ENCODE measurements at places on chromosomes 1 and 21.

DNA sequence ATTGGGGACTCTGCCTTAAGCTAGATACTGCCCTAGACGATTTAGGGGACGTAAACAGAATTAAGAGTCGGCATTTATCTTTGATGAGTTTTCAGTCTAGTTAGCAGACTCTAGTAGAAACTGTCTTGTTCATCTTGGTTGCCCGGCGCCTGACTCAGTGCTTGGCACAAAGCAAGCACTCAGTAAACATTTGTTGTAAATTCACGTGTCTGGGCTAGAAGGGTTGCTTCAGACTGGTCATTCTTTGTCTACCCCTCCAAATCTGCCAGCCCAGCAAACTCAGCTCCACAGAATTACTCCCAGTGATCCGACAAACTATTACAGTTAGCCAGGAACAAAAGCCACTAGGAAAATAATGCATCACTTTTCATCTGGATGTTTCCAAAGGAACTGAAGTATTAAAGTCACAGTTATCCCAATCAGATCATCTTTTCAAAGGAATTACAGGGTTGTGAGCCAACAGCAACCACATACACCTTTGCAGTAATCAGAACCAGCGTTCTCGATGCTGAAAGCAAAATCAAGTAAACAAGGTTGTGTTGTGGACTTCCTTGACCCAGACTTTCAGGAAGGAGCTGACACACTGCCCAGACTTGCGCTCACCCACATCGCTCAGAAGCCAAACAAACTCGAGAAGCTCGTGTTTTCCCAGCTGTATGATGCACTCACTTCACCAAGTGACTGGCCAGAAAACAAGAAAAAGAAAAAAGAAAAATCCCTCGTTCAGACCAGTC, 66.5 kb upstream of the GADD45A start:
- DNase-seq = no peak

DNA sequence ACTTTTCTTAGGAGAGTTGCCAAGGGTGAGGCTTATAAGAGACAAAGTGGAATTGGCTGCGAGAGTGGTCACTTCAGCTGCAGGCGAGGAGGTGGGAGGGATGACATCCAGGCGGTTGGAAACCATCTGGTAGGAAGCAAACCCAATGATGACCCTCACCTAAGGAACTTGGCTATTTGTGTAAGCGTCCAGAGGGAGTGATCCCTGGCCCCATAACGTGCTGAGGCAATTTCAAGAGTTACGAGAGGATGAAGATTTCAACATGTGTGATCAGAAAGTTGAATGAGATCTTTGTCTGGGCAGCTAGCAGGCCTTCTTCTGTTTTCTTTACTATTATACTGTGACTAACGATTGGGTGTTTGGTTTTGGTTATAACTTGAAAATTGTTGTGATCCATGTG, 102.7 kb upstream of the VANGL1 start:
- DNase-seq = no peak

DNA sequence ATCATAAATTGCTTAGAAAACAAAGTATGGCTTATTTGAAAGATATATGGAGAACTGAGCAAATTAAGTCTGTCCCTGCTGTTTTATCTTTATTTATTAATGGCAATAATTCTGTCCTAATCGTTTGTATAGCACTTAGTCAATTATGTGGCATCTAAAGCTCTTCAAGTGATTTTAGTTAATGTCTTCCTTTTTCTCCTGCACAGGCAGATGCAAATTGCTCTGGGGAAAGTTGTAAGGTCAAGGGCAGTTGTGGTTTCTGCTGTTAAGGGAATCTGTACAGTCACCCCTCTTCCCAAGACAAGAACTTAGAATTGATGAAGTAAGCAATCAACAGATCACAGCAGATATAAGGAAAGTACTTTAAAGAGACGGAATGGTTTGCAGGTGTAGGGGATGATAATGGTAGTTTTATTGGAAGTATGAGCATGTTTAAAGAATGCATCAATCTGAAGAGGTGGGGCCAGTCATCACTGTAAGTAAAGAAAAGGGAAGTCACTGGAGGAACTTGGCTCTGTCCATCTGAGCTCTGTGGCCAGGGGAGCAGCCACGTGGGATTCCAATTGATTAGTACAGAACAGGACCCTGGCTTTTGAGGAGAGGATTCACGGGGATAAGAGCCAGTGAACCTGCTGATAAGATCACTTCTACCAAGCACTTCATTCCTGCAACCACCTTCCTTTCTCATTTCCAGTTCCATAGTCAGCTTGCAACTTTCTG, 116.0 kb upstream of the KCNJ6 start:
- DNase-seq = no peak

DNA sequence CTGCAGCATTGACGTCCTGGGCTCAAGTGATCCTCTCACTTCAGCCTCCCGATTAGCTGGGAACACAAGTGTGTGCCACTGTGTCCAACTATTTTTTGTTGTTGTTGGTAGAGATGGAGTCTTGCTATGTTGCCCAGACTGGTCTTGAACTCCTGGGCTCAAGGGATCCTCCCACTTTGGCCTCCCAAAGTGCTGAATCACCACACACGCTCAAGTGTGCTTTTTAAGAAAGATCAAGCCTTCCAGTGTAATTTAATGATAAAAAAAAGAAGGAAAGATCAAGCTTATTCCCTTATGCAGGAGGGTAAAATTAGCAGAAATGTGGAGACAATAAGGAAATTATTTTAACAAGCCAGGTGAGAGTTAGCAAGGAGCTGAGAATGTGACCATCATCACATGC, 61.1 kb upstream of the SERBP1 start:
- DNase-seq = no peak

DNA sequence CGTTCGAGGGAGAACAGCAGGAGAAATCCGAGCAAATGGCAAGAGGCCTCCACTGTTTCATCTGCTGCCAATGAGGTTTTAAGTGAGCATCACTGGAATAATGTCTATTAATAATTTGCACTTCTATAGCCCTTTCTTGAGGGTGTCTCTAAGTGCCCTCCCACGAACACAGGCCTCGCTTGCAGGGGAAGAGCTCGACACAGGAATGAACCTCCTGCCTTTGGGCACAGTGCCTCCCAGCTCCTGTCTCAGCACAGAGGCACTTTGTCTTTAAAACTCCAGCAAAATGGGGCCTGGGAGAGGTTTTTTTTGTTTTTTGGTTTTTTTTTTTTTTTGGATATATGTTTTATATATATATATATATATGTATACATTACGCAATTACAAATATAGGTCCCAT, 56.6 kb downstream of the OLIG1 start:
- DNase-seq = no peak

- no peak for DNase-seq
Observed at GRCh38 chr1:165871311-165872067, 44.1 kb downstream of the UCK2 start.

DNA sequence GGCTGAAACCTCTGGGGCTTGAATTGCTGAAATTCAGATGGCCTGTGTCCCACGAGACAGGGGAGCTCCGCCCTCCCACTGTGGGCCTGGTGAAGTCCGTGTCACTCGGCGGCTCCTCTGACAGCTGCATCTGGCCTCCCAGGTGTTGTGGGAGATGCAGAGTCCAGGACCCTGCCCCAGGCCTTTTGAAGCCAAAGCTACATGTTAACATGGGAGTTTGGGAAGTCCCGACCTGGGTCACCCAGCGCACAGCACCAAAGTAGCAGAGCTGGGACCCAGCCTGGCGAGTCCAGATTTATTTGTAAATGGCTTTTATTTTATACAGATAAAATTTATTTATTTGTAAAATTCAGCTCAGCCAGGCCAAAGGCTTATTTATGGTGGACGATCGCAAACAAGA, 28.9 kb downstream of the SLC37A1 start:
- no peak for DNase-seq

DNA sequence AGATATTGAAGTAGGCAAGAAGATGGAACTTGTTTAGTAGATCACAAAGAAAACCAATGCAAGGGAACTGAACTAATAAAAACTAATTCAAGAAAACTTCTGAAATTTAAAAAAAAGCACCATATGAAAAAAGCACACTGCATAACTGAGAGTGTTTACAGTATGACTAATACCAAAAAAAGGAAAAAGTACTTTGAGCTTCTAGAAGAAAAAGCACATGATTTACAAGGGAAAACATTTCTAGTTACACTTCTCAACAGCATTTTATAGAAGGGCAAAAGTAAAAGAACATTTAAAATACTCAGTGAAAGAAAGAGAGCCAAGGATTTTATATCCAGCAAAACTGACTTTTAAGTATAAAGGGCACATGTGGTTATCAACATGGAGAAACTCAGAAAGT, 233.6 kb downstream of the RPS6KC1 start:
- no peak for DNase-seq

DNA sequence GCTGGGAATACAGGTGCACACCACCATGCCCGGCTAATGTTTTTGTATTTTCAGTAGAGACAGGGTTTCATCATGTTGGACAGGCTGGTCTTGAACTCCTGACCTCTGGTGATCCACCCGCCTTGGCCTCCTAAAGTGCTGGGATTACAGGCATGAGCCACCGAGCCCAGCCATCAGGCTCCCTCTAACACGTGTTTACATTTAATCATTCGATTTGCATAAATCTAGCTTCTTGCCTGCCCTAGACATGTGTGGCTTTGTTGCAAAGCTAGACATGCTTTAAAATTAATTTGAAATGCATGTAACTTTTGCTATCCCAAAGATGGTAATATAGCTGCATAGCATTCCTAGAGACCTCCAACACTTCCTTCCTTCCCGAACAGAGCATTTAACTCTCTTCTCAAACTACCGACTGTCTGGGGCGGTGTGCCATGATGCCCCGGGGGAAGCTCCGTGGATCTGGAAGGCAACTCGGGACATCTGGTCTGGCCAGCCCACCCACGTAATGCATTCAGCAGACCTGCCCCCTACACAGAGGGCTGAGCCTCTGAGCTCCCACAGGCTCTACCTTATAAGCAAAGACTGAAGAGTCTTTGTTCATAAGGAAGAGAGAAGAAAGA, 34.6 kb upstream of the NID1 start:
- DNase-seq = no peak

- no peak for DNase-seq
Observed at GRCh38 chr21:25528515-25528914, 78.8 kb downstream of the MRPL39 start.

DNA sequence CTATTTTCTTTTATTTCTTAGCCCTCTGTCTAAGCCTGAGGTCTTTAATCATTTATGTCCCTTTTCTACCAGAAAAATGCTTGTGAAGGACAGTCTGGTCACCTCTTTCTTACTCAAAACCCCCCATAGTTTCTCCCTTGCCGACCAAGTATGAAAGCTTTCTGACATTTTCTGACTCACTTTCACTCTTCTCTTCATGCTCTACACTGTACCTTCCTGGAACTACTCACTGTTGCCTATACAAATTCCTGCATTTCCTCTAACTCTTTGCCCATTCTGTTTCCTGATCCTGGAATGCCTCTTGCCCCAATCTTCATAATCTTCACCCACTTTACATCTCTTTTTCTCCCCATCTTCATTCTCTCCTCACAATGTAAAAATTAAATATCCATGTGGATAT, 380.0 kb downstream of the HHIPL2 start:
- no peak for DNase-seq

DNA sequence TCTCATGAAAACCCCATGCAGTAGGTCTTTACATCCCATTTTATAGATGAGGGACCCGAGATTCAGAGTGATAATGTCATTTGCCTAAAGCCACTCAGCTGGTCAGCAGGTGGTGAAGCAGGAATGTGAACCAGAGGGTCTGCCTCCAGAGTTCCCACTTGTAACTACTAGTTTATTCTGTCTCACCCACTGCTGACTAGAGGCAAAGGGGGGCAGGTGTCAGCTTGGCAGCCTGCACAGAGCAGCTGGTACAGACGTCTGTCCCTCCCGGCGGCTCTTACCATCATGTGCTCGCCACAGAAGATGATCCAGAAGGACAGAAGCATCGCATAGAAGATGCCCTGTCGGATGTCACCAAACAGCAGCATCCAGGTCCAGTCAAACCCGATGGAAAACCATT, 82.4 kb downstream of the WLS start:
- DNase-seq = no peak

DNA sequence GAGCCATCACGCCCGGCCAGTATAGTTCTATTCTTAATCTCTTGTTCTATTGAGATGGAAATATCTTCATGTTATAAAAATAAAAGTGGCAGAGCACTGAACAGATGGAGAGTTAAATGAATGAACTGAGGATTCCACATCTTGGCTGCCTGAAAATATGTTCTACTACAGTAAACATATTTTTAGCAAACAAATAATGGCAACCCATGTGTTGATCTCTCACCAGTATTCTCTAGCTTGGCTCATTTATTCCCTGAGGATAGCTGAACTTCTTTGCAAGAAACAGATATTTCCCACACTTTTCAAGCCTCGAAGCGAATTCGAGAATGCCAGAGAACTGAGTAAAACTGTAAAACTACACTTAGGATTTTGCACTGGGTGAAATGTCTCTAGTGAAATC, 58.9 kb downstream of the DIRAS3 start:
- DNase-seq = no peak

GRCh38 chr21:38300141-38300578, 43.4 kb downstream of the KCNJ15 start:
- no peak for DNase-seq

DNA sequence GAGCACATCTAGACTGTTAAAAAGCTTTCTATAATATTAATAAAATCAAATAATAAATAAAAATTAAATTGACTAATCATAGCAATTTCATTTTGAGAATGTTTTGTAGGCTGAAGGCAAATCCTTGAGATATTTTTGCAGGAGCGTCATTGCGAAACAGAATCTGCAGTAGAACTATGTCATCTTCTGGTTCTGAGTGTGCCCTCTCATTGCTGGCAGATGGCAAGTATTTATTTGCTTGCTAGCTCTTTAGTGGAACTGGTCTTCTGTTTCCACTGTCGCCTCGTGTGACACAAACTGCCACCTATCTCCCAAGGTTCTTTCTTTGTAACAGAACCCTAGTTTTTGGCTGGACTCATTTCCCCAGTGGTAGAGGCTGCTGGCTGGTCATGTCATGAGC, 19.0 kb upstream of the IRF2BP2 start:
- DNase-seq = no peak

GRCh38 chr1:118998171-118998570, 10.0 kb upstream of the TBX15 start:
- DNase-seq = no peak

GRCh38 chr1:232462213-232462612, 167.7 kb downstream of the SIPA1L2 start:
- no peak for DNase-seq

- no peak for DNase-seq
Observed at GRCh38 chr1:168613038-168613451, 36.6 kb downstream of the XCL1 start.

DNA sequence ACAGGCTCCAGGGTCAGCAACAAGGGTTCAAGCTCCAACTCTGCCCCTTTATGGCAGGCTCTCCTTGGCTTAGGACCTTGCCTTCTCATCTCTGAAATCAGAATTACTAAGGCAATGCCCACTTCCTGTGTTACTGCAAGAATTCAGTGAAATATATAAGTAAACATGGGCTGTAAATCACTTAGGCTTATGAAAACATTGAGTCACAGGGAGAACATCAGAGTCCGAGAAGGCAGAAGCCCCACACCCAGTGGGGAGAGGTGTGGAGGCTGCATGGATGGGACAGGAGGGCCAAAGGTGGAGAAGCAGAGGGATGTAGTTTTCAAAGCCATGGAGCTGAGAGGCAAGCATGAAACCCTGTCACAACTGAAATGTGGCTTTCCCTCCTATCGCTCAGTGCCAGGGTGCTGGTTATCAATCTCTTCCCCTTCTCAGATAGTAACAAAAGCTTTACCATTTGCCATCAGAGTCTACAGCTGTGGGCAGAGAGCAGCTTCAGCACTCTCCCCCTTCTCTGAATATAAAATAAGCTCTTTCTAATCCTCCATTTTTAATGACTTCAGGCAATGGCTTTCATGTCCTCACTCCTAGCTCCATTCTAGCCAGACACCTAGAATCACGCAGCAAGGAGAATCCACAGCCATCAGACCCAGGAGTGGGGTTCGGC, 3.4 kb downstream of the RGS8 start:
- DNase-seq = no peak

GRCh38 chr1:227559499-227559898, 3.9 kb upstream of the ZNF678 start:
- DNase-seq = no peak

All from naive thymus-derived CD8-positive, alpha-beta T cell (primary cell).